ENCODE measurements at places on chromosomes 6 and 20.

DNA sequence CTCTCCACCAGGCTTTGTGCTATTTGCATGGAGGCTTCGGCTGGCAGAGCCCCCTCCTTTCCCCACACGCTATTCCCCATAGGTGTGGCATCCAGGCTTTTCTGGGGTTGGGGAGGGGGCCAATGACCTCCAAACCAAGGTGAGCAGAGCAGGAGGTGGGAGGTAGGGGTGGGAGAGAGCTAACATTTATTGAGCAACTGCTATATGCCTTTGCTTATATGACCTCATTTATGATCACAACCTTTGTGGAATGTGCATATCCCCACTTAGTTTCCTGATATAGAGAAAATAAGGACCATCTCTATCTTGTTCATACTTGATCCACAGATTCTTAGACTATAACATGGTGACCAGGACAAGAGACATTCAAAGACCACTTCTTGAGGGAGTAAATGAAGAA lies 17.8 kb upstream of the SLC22A7 start:
- no peak for DNase-seq

- no peak for DNase-seq
Observed at GRCh38 chr6:90383196-90383822, 86.7 kb upstream of the BACH2 start.

GRCh38 chr6:151747896-151748295 lies 59.6 kb upstream of the ESR1 start:
- no peak for DNase-seq

DNA sequence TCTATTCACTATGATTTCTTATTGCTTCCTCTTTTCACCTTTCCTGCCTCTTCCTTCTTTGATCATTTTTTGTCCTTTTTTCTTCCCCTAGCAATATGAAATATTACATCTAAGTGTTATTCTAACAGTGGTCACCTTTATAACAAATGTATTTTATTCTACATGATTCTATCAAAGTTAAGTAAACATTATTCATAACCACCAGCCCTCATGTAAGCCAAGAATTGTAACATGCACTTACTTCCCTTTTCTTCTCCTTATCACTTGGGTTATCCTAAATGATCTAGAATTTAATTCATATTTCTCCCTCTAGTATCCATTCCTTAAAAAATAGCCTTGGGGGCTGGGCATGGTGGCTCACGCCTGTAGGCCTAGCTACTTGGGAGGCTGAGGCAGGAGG lies 88.3 kb upstream of the SLC22A23 start:
- DNase-seq, result no peak

- DNase-seq, result no peak
Observed at GRCh38 chr20:21513881-21514540, at the start of gene NKX2-2. TSS of gene NKX2-2 (minus strand) at chr20:21514064. CDS start at chr20:21513669, 395 bp downstream.

DNA sequence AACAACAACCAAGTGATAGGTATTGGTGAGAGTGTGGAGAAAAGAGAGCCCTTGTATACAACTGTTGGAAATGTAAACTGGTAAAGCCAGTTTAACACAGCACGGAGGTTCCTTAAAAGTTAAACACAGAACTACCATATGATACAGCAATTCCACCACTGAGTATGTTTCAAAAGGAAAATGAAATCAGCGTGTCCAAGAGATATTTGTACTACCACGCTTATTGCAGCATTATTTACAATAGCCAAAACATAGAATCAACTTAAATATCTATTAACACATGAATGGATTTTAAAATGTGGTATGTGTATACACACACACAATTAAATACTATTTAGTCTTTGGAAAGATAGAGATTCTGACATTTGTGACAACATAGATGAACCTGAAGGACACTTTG lies 1.1 kb downstream of the PTCHD4 start:
- DNase-seq, result no peak

GRCh38 chr20:37898233-37899104 lies 4.5 kb upstream of the VSTM2L start:
- peak; percentile 3 for DNase-seq

- DNase-seq, result no peak
Observed at GRCh38 chr6:112275365-112275764, 21.0 kb upstream of the LAMA4 start.

Data from IMR-90 (cell line).